Glutamatergic neuron (in vitro differentiated cells): ENCODE measurements at places on chromosomes 7 and 10.

GRCh38 chr7:12687718-12688171 is 312 bp downstream of the ARL4A start:
- no peak for DNase-seq

DNA sequence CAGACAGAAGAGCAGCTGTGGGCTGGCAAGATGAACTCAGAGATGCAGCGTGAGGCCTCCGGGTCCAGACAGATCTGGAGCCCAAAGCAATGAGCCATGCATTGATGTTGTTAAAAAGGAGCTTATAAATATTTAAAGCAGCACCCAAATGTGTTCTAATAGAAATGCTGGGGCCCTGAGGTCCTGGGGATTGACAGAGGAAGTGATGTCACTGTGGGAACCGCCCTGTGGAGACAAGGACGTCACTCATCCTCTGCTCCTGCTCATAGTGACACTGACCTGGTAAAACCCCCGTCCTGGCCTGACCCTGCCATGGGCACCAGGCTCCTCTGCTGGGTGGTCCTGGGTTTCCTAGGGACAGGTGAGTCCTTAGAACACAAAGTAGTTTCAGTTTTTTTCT is 197.0 kb upstream of the PRSS58 start:
- DNase-seq = no peak

DNA sequence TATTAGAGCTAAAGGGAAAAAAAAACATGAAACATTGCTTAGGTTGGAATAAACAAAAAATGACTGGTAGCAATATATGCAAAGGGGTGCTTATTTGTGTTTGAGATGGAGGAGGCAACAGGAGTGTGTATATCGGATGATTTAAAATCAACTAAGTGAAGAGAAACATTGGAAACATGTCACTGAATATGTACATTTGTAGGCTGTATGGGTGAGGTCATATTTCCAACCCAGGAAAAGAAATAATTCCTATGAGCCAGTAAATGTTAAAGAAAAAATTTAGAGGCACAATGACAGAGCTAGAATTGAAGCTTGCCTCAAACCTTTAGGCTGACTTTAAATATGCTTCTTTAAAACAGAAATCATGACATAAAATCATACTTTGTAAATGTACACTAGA is 709.0 kb upstream of the SEMA3D start:
- no peak for DNase-seq

DNA sequence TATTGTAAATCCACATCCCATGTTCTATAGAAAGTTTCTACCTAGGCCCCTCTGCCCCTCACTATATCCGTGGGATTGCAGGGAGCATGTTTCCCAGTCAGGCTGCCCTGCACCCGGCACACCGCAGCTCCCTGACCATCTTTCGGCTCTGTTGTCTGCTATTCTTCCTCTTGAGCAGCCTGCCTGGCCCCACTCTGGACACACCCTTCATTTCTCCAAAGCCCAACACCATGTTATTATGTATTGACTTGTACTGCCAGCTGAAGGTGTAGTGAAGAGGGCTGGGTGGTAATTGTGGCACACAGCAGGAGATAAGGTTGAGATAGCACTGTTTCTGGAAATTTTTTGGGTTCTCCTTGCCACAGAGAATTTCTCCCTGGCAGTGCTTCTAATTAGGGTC is 9.8 kb downstream of the LRMDA start:
- DNase-seq = no peak

GRCh38 chr7:105224884-105225651 is 163.7 kb downstream of the SRPK2 start:
- no peak for DNase-seq

- DNase-seq = no peak
Measured at GRCh38 chr10:71727738-71728737, 8.5 kb upstream of the C10orf105 start.

- no peak for DNase-seq
Measured at GRCh38 chr7:42689626-42690025, 222.2 kb downstream of the C7orf25 start.

- DNase-seq = no peak
Measured at GRCh38 chr7:84803979-84804378, 382.9 kb downstream of the SEMA3D start.

GRCh38 chr7:159136013-159136412 is 8.7 kb downstream of the VIPR2 start:
- no peak for DNase-seq

- peak; percentile 60 for DNase-seq
Measured at GRCh38 chr7:71486856-71487628, 355.1 kb downstream of the GALNT17 start.

- DNase-seq = peak; percentile 72
Measured at GRCh38 chr7:25726170-25726780, 425.7 kb upstream of the NFE2L3 start.

DNA sequence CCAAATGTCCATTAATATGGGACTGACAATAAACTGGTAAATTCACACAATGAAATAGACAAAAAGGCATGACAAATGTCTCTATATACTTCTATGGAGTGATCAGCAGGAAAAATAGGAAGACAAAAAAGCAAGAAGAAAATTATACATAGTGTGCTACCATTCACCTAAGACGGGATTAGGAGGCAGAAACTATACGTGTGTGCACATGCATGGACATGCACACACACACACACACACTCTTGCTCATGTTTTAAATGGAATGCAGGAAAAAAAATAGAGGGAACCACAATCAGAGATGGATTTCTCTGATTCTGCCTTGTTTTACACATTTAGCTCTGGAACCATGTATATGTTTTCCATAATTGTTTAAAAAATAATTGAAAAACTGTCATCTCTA is 119.0 kb downstream of the ZFAND4 start:
- DNase-seq = no peak

DNA sequence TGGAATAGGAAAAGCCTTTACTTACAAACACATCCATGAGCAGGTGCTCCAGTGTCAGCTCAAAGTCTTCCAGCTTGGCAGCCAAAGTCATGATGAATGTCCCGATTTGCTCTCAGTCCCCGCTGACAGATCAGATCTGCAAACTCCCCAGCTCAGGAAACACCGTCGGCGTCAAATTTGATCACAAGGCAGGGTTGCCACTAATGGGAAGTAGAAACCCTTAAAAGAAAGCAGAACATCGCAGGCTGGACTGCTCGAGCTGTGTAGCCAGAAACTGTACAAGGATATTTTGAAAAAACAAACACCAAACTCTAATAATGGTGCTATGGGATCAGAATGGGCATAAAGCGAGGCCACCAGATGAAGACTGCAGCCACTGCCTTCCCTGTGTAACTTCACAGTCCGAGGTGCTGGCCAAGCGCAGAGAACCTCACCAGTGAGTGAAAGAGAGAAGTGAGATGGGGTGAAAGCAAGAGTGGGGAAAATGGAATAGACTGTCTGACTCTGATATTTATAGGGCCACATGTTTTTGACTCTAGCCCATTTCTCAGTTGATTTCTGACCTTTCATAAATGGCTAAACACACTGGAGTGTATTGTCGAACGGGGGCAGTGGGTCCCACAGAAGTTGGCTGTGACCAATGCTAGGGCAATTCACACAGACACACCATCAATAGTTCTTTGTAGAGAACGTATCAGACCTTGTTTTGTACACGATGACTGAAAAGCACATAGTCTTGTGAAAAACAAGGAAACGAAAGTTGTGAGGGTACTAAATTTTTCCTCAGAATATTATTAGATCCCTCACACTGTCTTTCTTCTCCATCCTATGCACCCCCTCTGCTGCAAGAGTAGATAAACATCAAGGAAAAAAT is 306.2 kb downstream of the FRMD4A start:
- no peak for DNase-seq

GRCh38 chr7:121164247-121164646 is 164.6 kb upstream of the WNT16 start:
- no peak for DNase-seq

DNA sequence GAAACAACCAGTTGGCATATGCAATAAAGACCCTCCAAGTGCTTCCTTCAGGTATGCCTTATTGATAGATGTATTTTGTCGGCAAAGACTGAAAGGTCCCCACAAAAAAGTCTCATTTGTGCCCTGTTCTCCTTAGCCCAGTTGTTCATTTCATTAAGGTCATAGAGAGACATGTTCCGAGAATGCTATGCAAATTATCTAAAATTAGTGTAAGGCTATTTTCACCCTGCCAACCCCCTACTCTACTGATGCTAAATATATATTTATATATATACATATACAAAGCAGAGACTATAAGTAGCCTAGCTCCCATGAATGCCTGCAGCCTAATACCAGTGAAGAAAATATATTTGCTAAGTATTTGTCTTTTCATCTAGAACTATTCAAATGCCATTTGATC is 96.7 kb upstream of the ADO start:
- DNase-seq = no peak

DNA sequence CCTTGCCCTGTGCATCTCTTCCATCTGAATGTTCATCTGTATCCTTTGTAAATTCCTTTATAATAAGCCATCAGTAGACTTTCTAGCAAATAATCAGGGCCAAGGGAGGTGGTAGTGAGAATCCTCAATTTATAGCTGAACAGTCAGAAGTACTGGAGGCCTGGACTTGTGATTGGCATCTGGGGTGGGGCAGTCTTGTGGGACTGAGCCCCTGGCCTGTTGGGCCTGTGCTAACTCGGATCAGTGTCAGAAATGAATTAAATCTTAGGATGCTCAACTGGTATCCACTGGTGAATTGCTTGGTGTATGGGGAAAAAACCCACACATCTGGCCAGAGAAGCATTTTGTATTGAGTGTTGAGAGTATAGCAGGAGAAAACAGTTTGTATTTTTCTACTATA is 481.8 kb downstream of the GLRX3 start:
- no peak for DNase-seq

GRCh38 chr7:45089341-45089891 is 647 bp upstream of the NACAD start:
- peak; percentile 96 for DNase-seq

DNA sequence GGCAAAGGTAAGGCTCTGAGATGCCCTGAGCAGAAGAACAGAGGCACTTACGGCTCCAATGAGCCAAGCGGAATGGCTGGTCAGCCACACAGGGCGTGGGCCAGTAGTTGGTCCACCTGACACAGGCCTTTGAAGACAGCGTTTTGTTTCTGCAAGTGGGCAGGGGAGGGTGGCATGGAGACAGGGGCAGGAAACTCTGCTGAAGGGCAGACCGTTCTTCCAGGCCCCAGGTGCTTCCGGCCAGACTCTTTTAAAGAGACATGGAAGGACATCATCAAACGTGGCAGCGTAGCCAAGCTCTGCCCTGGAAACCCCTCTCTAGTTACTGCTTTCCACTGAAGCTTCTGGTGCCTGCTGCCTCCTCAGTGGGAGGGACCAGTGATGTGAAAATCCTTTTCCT is 77.5 kb upstream of the KMT2E start:
- no peak for DNase-seq

DNA sequence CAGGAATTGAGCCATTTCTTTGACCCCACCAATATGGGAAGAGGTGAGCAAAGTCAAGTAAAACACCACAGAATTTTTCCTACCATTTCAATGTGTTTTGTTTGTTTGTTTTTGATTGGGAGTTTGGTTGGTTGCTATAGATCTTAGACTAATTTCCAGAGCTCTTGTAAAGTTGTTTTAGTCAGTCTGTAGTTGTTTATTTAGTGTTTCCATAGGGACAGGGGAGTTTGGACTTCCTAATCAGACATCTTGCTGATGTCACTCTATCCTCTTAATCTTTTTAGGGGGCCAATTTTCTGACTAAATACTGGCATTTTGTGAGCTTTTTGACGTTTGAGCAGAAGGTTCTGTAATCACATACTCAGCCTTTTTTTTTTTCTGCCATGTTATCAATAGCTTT is 266.9 kb downstream of the ABCA13 start:
- no peak for DNase-seq

DNA sequence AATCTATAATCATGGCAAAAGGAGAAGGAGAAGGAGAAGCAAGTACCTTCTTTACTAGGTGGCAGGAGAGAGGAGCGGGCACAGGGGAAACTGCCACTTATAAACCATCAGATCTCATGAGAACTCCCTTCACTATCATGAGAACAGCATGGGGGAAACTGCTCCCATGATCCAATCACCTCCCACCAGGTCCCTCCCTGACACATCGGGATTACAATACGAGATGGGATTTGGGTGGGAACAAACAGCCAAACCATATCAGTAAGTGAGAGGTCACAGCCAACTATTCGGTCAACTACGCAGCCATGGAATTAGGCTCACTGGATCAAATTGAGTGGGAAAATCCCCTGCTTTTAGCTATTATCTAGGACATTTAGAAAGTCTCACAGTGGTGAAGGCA is 54.2 kb upstream of the STEAP1B start:
- no peak for DNase-seq

DNA sequence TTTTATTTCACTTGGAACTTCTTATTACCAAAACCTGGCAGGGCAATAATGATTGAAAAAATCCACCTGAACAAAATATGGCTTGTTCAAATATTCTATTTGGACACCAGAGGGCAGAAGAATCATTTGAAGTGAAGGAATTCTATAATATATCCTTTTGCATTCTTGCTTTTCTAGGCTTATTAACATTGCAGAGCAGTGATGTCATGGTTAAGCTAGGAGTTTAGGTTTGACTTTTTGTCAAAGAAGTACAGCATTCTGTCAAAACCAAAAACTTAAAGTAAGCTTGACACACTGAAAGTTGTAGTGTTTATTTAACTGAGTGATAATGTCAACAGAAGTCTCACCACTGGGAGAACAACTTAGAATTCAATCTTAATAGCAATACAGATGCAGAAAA is 156.0 kb downstream of the SEMA3D start:
- no peak for DNase-seq

DNA sequence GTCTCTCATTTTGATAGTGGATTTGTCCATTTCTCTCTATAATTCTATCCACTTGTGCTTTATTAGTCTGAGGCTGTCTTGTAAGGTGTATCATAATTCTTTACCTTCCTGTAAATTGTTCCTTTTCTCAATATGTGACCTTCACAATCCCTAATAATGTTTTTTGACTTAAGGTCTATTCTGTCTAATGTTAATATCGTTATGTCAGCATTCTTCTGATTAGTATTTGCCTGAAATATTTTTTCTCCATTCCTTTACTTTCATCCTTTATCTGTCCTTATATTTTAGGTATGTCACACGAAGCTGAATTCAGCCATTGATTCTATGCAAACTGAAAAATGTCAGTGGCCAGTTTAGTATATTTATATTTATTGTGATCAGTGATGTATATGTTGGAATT is 99.8 kb downstream of the HBP1 start:
- no peak for DNase-seq

DNA sequence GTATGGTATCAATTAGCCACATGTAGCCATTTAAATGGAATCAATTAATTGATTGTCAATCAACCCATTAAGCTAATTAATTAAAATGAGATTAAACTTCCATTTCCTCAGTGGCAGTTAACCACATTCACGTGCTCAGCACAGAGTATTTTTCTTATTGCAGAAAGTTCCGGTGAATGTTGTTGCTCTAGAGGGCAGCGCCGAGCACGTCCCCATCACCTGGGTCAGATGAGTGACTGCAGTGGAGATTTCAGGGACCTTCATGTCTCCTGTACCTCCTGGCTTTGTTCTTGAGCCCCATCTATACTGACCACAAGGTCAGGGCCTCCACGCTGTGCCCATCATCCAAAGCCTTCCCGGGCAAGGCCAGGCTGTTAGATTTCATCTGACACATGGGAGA is 168.8 kb upstream of the MKI67 start:
- no peak for DNase-seq

- DNase-seq = no peak
Measured at GRCh38 chr7:35754741-35755140, 46.1 kb upstream of the SEPTIN7 start.
